ENCODE measurements at places on chromosomes 5 and 9.

DNA sequence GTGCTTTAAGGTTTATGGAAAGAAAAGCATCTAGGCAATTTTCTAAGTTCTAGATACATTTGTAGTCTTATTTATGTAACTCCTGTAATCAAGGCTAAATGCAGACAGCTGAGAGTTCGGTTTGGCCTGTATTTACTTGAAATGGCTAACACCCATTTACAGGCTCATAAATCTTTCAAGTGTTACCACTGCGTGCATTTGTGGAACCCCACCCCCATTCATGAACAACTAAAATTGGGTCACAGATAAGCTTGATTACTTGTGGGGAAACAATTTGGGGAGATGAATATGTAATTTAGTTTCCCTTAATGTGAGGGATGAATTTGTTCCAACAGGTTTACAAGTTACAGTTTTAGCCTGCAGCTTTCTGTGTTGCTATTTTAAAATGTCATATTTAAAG, 360.6 kb downstream of the ARRDC3 start:
- no peak for DNase-seq

DNA sequence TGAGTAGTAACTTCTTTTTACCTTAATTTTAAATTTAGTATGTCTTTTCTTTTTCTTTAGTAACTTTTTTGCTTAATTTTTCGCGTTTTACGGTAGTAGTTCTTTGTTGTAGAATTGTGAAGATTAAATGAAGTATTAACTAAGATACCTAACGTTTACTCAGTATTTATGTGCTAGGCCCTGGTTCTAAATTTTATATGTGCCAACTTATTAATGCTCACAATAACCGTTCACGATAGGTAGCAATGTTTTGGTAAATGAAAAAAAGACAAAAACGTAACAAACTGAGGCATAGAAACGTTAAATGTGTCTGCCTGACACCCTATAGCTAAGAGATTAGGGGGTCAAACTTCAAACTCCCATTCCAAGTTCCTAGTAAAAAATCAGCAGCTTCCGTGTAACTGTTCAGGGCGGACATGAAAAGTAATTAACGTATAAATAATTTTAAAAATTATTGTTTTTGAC, 1.2 kb downstream of the MRPS30 start:
- DNase-seq: no peak

DNA sequence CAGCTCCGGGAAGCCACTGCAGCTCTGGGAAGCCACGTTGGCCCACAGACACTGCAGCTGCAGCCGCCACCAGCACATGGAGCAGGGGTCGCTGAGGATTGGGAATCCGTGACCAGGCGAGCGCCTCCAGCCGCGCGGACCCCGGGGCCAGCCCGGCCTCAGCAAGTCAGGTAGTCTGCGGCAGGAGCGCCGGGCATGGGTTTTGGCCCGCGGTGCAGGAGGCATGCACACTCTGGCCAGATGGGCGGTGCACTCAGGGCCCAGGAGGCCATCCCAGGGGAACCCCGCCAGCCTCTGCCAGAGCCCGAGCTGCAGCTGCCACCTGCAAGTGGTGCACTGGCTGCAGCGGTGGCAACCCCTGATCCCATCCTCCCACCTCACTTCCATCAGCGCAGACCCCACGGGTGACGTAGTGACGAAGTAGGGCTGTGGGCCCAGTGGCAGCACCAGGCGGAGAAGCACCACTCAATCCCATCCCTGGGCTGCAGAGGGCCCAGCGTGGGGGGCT, 368.3 kb upstream of the SPATA31A5 start:
- no peak for DNase-seq

GRCh38 chr5:142408536-142408935, 83.7 kb upstream of the SPRY4 start:
- DNase-seq: no peak

DNA sequence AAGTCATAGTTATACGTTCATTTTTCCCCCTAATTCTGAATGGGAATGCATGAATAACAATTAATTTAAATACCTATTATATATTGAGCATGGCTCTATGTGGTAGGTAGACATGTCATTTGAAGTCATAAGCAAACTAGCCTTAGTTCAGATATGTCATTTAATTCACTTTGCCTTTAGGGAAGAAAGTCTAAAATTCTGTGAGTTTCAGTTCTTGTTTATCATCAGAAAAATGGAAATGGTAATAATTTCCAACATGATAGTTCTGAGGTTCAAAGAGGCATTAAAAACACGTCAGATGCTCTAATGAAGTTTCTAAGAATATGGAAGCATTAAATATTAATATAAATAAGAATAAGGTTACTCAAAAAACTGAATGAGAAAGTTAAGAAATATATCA, 13.1 kb upstream of the ANXA1 start:
- DNase-seq: no peak

GRCh38 chr9:124688238-124688904, 82.7 kb downstream of the NR6A1 start:
- DNase-seq: no peak

DNA sequence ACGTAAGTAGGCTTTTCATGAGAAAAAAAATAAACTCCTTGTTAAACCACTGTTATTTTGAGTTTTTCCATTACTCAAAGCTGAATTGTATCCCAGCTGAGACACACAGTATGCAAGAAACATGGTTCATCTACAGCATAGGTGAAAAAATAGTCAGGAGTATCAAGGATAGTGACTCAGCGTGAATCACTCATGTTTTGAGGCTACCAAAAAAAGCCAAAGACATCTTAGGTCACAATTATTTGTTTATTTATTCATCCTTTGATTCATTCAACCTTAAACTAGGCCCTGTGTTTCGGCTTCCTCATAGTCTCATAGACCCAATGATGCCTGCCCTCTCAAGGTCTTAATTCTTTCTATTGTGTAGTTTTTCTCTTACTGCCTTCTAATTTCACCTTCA, 32.9 kb upstream of the STX17 start:
- no peak for DNase-seq

- no peak for DNase-seq
Measured at GRCh38 chr5:66653325-66653724, 57.1 kb downstream of the MAST4 start.

- DNase-seq: no peak
Measured at GRCh38 chr5:79093762-79094161, 17.8 kb upstream of the BHMT start.

- DNase-seq: no peak
Measured at GRCh38 chr5:135237748-135238103, 161.3 kb downstream of the MACROH2A1 start.

DNA sequence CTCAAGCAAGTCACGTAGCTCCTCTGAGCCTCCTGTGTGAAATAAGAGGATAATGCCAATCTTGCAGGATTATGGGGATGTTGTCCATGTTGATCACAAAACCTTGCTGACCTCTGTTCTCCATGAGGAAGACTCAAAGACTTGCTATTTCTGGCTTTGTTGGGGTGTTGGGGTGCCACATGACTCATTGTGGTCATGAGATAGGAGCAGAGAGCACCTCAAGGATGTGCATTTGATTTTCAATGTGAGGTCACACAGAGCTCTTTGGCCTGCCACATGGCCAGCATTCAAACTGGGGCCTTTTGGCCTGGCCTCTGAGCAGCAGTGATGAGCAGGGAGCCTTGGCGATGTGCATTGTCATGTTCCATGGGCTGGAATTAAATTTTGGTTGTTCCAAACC, 380.3 kb downstream of the GADD45G start:
- no peak for DNase-seq

GRCh38 chr9:97372580-97372979, 39.3 kb upstream of the TDRD7 start:
- DNase-seq: no peak

DNA sequence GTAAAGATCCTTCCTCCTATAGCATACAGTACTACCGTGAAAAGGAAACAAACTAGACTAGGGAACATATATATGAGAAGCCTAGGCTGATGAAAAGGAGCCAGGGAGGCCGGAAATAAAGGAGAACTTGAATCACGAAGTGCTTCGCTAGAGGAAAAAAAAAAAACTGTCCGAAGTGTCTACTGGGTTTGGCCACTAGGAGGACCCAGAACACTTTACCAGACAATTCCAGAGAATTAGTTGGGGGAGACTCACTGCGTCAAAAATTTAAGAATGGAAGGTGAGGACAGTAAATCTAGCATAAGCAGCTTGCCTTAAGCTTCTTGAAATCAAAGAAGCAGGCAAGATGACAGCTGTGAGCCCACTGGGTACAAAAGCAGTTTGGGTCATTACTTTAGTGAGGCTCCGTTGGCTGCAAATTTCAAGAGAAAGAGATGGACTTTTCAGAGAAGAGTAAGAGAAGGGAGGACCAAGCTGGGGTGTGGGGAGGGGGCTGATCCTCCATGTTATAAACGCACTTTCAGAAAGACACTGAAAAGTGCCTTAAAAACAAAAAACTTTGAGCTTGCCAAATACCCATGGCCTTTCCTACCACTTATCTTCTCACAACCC, 47.4 kb downstream of the P4HA2 start:
- DNase-seq: no peak

GRCh38 chr5:130158036-130158435, 253.8 kb downstream of the CHSY3 start:
- no peak for DNase-seq

GRCh38 chr9:98251551-98251950, 3.9 kb downstream of the TBC1D2 start:
- DNase-seq: no peak

DNA sequence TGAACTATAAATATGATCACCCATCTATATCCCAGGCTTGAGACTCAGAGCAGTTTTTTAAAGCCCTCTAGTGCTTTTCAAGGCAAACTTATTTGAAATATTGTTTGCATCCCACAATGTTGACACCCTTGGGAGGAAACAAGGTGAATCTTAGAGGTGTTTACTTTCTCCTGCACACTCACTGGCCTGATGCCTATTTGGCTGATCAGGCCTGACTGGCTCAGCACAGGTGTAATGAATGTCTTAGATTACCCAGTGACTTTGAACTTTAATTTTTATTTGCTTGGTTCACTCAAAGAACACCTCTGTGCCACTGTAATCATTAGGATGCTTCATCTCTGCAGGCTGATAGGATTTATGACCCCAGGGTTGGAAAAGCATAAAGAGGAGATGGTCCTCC, 158.3 kb downstream of the KCTD16 start:
- no peak for DNase-seq

GRCh38 chr5:180611140-180611850, 20.0 kb upstream of the SCGB3A1 start:
- DNase-seq: no peak

DNA sequence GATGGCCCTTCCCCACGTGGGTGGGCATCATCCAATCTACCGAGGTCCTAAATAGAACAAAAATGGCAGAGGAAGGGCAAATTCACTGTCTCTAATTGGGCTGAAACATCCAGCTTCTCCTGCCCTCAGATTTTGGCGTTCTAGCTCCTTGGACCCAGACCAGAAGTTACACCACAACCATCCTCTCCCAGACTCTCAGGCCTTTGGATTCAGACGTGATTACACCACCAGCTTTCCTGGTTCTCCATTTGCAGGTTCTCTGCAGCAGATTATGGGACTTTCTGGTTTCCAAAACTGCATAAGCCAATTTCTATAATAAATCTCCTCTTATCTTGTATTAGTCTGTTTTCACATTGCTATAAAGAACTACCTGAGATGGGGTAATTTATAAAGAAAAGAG, 73.6 kb upstream of the STARD4 start:
- DNase-seq: no peak

- no peak for DNase-seq
Measured at GRCh38 chr5:147904110-147904509, 2.2 kb downstream of the C5orf46 start.

- no peak for DNase-seq
Measured at GRCh38 chr5:38468202-38468673, 88.2 kb downstream of the LIFR start.

GRCh38 chr5:1503241-1504068, 20.3 kb downstream of the LPCAT1 start:
- no peak for DNase-seq

- no peak for DNase-seq
Measured at GRCh38 chr5:136053336-136054141, 24.8 kb downstream of the TGFBI start.

DNA sequence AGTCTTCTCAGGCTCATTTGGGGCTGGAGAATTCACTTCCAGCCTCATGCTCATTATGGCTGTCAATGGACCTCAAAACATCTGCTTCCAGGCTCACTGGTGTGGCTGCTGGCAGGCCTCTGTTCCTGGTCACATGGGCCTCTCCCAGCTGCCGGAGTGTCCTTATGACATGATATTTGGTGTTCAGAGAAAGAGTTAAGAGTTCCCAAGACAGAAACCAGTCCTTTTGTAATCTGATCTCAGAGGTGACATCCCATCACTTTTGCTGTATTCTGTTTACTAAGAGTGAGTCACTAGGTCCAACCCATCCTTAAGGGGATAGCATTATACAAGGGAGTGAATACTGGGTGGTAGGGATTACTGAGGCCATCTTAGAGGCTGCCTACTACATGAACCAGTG, 104.6 kb downstream of the CACNA1B start:
- no peak for DNase-seq

GRCh38 chr5:128274441-128274840, 190.9 kb downstream of the SLC12A2 start:
- no peak for DNase-seq

- DNase-seq: no peak
Measured at GRCh38 chr9:101140764-101141163, 112.2 kb downstream of the PLPPR1 start.

- DNase-seq: no peak
Measured at GRCh38 chr9:34442770-34443169, 15.6 kb downstream of the FAM219A start.

- no peak for DNase-seq
Measured at GRCh38 chr9:126705767-126706697, 92.3 kb downstream of the LMX1B start.

DNA sequence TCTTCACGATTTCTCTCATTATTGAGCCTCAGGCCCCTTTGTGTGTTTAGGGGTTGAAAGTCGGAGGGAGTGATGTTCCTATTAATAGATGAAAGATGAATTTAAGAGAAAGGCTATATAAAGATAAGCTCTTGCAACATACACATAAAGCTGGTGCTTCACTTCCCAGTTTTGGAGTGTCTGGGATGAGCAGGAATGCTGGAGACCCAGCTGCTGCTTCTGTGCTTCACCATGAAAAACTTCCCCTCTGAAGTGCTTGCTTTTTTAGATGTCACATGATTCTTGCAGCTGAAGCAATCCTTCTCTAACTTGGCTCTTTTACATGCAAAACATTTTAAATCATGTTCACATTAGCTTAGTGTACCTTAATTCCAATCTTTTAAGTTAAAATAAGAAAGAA, 19.7 kb upstream of the SNCAIP start:
- no peak for DNase-seq

GRCh38 chr9:21567926-21568325, 85.8 kb upstream of the IFNE start:
- no peak for DNase-seq

GRCh38 chr9:113588242-113588810, 124.8 kb downstream of the RGS3 start:
- DNase-seq: no peak

DNA sequence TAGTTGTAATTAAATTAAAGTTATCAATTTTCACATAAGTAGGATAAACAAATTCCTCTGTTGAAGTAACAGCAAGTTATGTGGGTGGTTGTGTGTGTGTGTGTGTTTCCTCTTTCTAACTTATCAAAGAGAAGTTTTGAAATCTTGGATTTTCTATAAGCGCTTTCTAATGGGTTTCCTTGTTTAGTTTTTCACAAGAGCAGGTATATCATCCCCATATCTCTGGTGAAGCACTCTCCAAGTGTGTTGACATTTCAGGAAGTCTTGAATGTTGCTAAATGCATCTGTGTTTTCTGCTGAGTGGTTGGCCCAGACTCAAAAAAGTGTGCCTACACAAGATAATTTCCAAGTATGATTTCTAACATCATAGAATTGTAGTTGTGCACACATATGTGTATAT, 43.3 kb downstream of the PRDM6 start:
- no peak for DNase-seq

- DNase-seq: no peak
Measured at GRCh38 chr9:5191985-5192384, 6.5 kb upstream of the INSL6 start.

GRCh38 chr5:115501464-115502210, 42.9 kb downstream of the FEM1C start:
- DNase-seq: no peak

All from nucleus accumbens (tissue), 56 donors.